ENCODE measurements at places on chromosomes 2 and 18. TPM values are rescaled to one million over a fixed set of nuclear protein-coding genes. Genes with fewer than 3 reads are reported as not detected.

DNA sequence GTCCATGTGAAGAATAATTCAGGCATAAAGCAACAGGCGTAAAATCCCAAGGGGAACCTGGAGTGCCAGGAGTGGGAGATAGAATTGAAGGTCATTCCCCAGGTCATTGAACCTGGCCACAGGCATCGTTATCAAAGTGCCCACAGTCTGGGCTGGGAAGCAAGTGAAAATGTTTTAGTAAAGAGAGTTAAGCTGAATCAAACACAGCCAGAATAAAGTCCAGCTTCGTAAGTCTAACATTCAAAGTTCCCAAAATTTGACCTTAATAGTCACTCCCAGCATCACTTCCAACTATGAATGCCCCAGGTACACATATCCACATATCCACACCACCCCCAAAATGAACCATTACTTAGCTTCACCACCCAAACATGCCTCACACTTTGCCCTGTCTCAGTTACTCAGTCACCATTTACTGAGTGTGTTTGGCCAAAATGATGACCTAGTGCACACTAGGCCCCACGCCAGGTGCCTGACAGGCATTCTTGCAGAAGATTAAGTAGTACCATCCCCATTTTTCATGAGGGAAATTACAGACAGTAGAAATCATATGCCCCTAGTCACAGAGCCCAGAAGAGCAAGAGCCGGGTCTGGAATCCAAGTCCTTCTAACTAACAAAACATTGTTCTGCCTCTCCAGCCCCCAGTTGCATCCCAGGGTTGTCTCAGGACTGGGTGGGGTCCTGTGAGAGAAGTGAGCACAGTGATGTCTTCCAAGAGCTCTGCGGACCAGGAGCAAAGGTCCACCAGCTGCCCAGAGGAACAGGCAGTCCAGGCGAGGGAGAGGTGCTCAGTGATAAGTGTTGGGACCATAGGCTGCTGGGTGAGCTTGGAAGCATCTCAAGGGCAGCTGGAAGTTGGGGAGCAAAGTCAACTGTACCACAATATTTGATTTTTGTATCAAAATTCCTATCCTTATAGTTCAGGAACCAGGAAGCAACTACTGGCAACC lies 65.2 kb upstream of the MYCN start:
- no peak for DNase-seq
- H3K4me3 ChIP-seq, result no peak overlapping the region
- H3K4me1 ChIP-seq, result no peaks in the 10 kb centered on the region
- H3K27me3 ChIP-seq, result no peaks in the 10 kb centered on the region
- no peak overlapping the region for H3K27ac ChIP-seq

DNA sequence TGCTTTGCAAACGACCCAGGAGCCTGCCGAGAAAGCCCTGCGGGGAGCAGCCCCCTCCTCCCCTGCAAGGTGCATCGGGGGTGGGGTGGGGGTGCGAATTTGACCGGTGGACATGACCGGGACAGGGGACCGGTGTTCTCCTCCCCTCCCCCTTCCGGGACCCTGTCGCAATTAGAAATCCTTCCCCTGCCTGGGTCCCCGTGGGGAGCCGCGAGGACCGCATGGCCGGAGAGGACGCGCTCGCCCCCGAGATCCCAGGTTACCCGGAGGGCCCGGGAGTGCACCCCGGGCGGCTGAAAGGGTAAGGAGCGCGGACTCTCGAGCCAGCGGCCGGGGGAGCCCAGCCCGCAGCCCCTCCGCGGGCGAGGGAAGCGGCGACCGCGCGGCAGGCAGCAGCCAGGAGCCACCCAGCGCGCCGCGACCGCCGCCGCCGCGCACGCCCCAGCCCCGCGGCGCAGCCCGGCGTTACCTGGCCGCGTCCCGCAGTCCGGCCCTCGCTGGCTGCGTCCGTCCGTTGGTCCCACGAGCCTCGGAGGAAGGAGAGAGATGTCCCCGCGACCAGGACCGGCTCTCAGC lies 482 bp downstream of the DLGAP1 start:
- peaks cover 18% of the 10 kb centered on the region for H3K4me1 ChIP-seq
- peak overlapping the region; percentile 39 for H3K27ac ChIP-seq
- H3K4me3 ChIP-seq, result peak overlapping the region; percentile 44
- DNase-seq, result no peak

- no peak overlapping the region for H3K27ac ChIP-seq
- no peak for DNase-seq
- H3K36me3 ChIP-seq, result no peaks in the 10 kb centered on the region
These were observed 298.4 kb upstream of the ZNF521 start for GRCh38 chr18:25650201-25650941.

- no peak overlapping the region for H3K27ac ChIP-seq
- peaks cover 19% of the 10 kb centered on the region for H3K4me1 ChIP-seq
- no peak overlapping the region for H3K4me3 ChIP-seq
- peaks cover 5% of the 10 kb centered on the region for H3K36me3 ChIP-seq
- H3K27me3 ChIP-seq, result no peaks in the 10 kb centered on the region
These were observed 22.4 kb downstream of the ARL6IP6 start for GRCh38 chr2:152740743-152741328.

DNA sequence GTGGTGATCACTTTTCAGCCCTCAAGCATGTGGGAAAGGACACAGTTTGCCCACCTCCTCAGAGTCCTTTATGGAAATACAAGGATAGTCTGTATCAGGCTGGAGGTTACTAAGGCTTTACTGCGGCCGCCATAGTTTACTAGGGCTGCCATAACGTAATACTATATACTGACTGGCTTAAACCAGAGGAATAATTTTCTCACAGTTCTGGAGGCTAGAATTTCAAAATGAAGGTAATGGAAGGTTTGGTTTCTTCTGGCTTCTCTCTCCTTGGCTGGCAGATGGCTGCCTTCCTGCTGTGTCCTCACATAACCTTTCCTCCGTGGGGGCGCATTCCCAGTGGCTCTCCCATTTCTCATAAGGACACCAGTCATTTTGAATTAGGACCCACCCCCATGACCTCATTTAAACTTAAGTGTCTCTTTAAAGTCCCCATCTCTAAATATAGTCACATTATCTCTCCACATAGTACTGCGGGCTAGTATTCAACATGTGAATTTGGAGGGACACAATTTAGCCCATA lies 12.5 kb upstream of the ATIC start:
- H3K36me3 ChIP-seq, result no peaks in the 10 kb centered on the region
- no peaks in the 10 kb centered on the region for H3K4me1 ChIP-seq

DNA sequence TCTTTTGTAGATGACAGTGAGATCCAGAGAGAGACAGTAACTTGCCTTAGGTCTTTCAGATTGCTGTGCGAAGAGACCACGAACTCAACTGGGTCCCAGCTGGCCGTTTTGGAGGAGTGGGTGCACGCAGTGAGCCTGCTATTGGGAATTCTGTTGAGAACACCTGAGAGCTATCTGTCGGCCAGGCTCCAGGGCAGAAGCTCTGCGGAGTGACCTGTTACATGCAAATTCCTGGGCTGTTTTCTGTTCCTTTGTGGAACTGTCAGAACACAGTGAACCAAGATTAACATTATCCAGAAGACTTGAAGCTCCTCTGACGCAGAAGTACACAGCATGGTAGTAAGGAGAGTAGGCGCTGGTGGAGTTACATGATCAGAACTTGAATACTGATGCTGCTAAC lies 99.5 kb upstream of the LMAN1 start:
- no peak overlapping the region for H3K4me3 ChIP-seq
- no peak overlapping the region for H3K27ac ChIP-seq
- no peaks in the 10 kb centered on the region for H3K4me1 ChIP-seq
- no peaks in the 10 kb centered on the region for H3K36me3 ChIP-seq

- H3K36me3 ChIP-seq, result no peaks in the 10 kb centered on the region
- H3K4me1 ChIP-seq, result peaks cover 5% of the 10 kb centered on the region
- H3K27ac ChIP-seq, result peak overlapping the region; percentile 57
- H3K4me3 ChIP-seq, result no peak overlapping the region
- peak; percentile 83 for DNase-seq
These were observed 40.6 kb upstream of the DSC1 start for GRCh38 chr18:31203096-31203793.

DNA sequence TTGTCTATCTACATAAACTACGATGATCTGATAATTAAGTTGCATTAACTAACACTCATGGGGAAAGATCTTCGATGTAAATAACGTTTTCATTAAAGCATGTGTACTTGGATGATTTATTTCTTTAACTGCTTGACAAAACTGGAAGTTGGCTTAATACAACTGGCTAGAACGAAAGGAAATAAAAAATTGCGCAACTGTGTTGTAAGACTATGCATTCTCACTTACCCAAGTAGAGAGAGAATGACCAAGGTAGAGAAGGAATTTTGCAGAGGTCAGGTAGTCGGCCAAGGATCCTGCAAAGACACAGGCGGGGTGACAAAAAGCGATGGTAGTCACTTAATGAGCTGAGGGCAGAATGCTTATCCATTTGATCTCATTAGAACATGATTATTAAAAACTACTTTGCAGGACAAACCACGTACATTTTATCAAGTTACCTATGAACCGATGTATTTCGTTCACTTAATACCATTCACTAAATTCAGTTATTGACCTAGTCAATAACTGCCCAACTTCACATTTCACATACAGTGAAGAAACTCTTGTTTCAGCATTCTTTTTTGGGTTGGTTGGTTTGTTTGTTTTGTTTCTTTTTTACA lies 900 bp downstream of the SLC40A1 start:
- H3K36me3 ChIP-seq, result no peaks in the 10 kb centered on the region
- no peak for DNase-seq
- H3K4me3 ChIP-seq, result peak overlapping the region; percentile 66
- peak overlapping the region; percentile 92 for H3K27ac ChIP-seq
- H3K4me1 ChIP-seq, result peaks cover 9% of the 10 kb centered on the region

DNA sequence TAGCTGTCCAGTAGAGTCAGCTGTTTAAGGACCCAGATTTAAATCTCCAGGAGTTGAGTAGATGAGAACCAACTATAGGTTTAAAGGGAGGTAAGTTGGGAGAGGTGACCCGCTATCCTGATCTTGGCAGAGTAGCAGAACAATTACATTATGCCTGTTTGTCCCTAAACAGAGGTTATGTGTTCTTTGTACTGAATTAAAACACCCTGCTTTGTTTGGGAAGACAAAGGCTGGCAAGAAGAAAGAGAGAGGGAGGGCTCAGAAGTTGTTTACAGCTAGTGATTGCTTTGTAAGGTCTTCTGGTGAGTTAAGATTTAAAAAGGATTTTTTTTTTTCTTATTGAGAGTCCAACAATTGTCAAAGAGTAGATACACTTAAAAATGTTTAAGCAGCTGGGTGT lies 37.3 kb downstream of the USP14 start:
- peaks cover 78% of the 10 kb centered on the region for H3K36me3 ChIP-seq
- no peak for DNase-seq
- no peak overlapping the region for H3K4me3 ChIP-seq
- no peaks in the 10 kb centered on the region for H3K27me3 ChIP-seq
- no peaks in the 10 kb centered on the region for H3K4me1 ChIP-seq

- DNase-seq, result peak; percentile 84
- H3K27me3 ChIP-seq, result no peaks in the 10 kb centered on the region
- H3K4me3 ChIP-seq, result peak overlapping the region; percentile 45
- no peaks in the 10 kb centered on the region for H3K36me3 ChIP-seq
- no peaks in the 10 kb centered on the region for H3K4me1 ChIP-seq
These were observed 191.9 kb upstream of the TCF4 start for GRCh38 chr18:55779691-55780585.

GRCh38 chr2:199439066-199439465 lies 18.7 kb downstream of the SATB2 start:
- no peak overlapping the region for H3K4me3 ChIP-seq
- DNase-seq, result no peak
- H3K27me3 ChIP-seq, result no peaks in the 10 kb centered on the region
- H3K4me1 ChIP-seq, result no peaks in the 10 kb centered on the region
- H3K36me3 ChIP-seq, result no peaks in the 10 kb centered on the region

GRCh38 chr2:191573216-191573615 lies 104.7 kb upstream of the NABP1 start:
- H3K36me3 ChIP-seq, result no peaks in the 10 kb centered on the region
- no peak for DNase-seq
- H3K27ac ChIP-seq, result no peak overlapping the region
- no peaks in the 10 kb centered on the region for H3K27me3 ChIP-seq

- H3K27me3 ChIP-seq, result no peaks in the 10 kb centered on the region
- no peaks in the 10 kb centered on the region for H3K4me1 ChIP-seq
- H3K27ac ChIP-seq, result no peak overlapping the region
- no peaks in the 10 kb centered on the region for H3K36me3 ChIP-seq
- no peak overlapping the region for H3K4me3 ChIP-seq
These were observed 72.5 kb downstream of the RBM43 start for GRCh38 chr2:151189125-151189524.

DNA sequence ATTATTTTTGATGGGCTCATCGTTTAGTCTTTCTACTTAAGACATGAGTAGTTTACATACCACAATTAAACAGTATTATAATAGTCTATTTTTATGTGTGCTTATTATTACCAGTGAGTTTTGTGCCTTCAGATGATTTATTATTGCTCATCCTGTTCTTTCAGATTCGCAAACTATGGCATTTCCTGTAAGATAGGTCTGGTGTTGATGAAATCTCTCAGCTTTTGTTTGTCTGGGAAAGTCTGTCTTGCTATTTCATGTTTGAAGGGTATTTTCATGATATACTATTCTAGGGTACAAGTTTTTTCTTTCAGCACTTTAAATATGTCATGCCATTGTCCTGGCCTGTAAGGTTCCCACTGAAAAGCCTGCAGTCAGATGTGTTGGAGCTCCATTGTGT lies 101.3 kb downstream of the DNAH7 start:
- H3K27me3 ChIP-seq, result no peaks in the 10 kb centered on the region
- H3K4me1 ChIP-seq, result no peaks in the 10 kb centered on the region
- no peaks in the 10 kb centered on the region for H3K36me3 ChIP-seq
- H3K4me3 ChIP-seq, result no peak overlapping the region
- no peak for DNase-seq
- no peak overlapping the region for H3K27ac ChIP-seq

DNA sequence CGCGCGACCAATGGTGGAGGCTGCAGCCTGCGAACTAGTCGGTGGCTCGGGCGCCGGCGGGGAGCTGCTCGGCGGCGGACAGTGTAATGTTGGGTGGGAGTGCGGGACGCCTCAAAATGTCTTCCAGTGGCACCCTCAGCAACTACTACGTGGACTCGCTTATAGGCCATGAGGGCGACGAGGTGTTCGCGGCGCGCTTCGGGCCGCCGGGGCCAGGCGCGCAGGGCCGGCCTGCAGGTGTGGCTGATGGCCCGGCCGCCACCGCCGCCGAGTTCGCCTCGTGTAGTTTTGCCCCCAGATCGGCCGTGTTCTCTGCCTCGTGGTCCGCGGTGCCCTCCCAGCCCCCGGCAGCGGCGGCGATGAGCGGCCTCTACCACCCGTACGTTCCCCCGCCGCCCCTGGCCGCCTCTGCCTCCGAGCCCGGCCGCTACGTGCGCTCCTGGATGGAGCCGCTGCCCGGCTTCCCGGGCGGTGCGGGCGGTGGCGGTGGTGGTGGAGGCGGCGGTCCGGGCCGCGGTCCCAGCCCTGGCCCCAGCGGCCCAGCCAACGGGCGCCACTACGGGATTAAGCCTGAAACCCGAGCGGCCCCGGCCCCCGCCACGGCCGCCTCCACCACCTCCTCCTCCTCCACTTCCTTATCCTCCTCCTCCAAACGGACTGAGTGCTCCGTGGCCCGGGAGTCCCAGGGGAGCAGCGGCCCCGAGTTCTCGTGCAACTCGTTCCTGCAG lies at the start of gene HOXD9:
HOXD9 (plus strand) TSS at position 37 of the 728 bp plus-strand sequence; CDS start at position 87, 50 bp downstream.
- no peaks in the 10 kb centered on the region for H3K36me3 ChIP-seq
- peak within 1 kb of the TSS; percentile 4 for H3K27ac ChIP-seq
- peak; percentile 88 for DNase-seq
- H3K4me1 ChIP-seq, result peaks cover 20% of the 10 kb centered on the region
- peaks cover 99% of the 10 kb centered on the region for H3K27me3 ChIP-seq

CRACDL gene
- 5.1 TPM for total RNA-seq

SNTG2 gene
- 59.4 TPM for total RNA-seq

SERPINB10 gene
- total RNA-seq, result 0.34 TPM

SIGLEC15 gene
- total RNA-seq, result 1.2 TPM

SIX3 gene
- total RNA-seq, result not detected
